Osteoblast (primary cell): ENCODE measurements at places on chromosomes 3 and 15. TPM values are rescaled to one million over a fixed set of nuclear protein-coding genes. Genes with fewer than 3 reads are reported as not detected.

ESYT3 gene
- 0.59 and 0.72 TPM in 2 replicates for total RNA-seq

PSMD6 gene
- total RNA-seq = 76.7 and 77.5 TPM in 2 replicates

GHSR gene
- total RNA-seq = not detected in 2 replicates

LYSMD2 gene
- total RNA-seq = 3.3 and 4.7 TPM in 2 replicates

MUSTN1 gene
- total RNA-seq = 1.4 TPM in 1 of 2 replicates, not detected in the other

SGO1 gene
- 0.36 and 0.88 TPM in 2 replicates for total RNA-seq

KNSTRN gene
- 19.9 and 28.6 TPM in 2 replicates for total RNA-seq

CCR8 gene
- total RNA-seq = not detected in 2 replicates

TIMP4 gene
- total RNA-seq = 2.4 and 3.3 TPM in 2 replicates

ZNF662 gene
- total RNA-seq = 4.0 and 4.1 TPM in 2 replicates

RBM6 gene
- total RNA-seq = 50.7 and 55.1 TPM in 2 replicates

C3orf33 gene
- total RNA-seq = 2.5 and 4.7 TPM in 2 replicates

CDC25A gene
- 0.88 and 1.1 TPM in 2 replicates for total RNA-seq

ISLR gene
- 77.5 and 106 TPM in 2 replicates for total RNA-seq

DISP2 gene
- 0.29 and 0.36 TPM in 2 replicates for total RNA-seq

MEX3B gene
- total RNA-seq = 11.2 and 15.2 TPM in 2 replicates

CFAP91 gene
- 0.36 and 0.59 TPM in 2 replicates for total RNA-seq

P3H2 gene
- total RNA-seq = 8.3 and 13.4 TPM in 2 replicates

ACKR4 gene
- total RNA-seq = 0.72 TPM in 1 of 2 replicates, not detected in the other

SLC12A8 gene
- total RNA-seq = 33.0 and 36.2 TPM in 2 replicates

CDCP1 gene
- total RNA-seq = 4.4 and 7.6 TPM in 2 replicates

AGBL1 gene
- total RNA-seq = not detected in 2 replicates

GOLGA6L2 gene
- total RNA-seq = not detected in 2 replicates

IL5RA gene
- total RNA-seq = not detected in 2 replicates

IL17RD gene
- total RNA-seq = 2.2 and 3.5 TPM in 2 replicates

ATP10A gene
- total RNA-seq = 26.5 and 32.9 TPM in 2 replicates
